ENCODE measurements at places on chromosomes 7 and 10.

DNA sequence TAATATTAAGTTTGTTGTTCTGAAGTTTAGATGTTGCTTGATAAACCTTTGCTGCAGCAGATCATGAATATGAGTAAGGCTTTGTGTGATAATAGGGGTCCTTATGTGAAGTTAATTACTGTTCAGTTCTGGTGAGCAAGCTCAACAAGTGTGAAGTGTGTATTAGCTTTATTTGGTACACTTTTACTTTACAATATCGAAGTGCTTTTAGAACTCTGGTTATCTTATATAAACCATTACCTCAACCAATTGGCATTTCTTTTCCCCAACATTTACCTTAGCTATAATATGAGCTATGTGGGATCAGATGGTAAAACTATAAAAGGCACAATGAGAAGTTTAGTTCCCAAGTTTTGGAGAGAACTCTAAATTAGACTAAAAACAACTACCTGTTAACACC, 127.6 kb downstream of the LCOR start:
- no peak for DNase-seq

- no peak for DNase-seq
Observed at GRCh38 chr10:7409045-7409731, 1.6 kb downstream of the SFMBT2 start.

GRCh38 chr7:7554649-7555575, 11.8 kb upstream of the MIOS start:
- DNase-seq, result no peak

DNA sequence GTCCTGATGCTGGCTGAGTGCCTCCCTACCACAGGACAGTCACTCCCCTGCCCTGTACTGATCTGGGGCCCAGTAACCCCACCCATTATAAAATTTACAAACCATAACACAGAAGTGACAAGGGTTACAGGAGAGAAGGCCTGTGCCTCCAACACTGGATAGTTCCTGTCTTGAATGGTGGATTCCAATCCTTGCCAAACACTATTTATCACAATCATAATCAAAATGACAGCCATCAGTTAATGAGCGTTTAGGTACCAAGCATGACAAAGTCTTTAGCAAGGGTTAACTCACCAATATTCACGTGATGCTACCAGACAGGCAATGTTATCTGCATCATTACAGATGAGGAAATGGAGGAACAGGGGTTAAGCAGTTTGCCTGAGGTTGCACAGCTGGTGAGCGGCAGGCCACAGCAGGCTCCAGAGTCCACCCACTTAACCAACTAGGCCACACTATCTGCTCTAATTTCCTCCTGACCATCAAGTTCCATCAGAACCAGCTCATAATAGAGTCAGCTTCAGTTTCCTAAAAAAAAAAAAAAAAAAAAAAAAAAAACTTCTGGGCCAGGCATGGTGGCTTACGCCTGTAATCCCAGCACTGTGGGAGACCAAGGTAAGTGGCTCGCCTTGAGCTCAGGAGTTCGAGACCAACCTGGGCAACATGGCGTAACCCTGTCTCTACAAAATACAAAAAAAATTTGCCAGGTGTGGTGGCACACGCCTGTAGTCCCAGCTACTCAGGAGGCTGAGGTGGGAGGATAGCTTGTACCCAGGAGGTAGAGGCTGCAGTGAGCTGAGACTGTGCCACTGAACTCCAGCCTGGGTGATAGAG, 14.2 kb downstream of the PDLIM1 start:
- no peak for DNase-seq
